Activated CD4-positive, alpha-beta T cell treated with anti-CD3 and anti-CD28 coated beads, Interleukin-10, Interleukin-2, amounts not matched to agents 100 ng/mL and 50 ng/mL, durations not matched to agents 16 hours and 8 hours (primary cell): ENCODE measurements at places on chromosomes 11 and 22.

DNA sequence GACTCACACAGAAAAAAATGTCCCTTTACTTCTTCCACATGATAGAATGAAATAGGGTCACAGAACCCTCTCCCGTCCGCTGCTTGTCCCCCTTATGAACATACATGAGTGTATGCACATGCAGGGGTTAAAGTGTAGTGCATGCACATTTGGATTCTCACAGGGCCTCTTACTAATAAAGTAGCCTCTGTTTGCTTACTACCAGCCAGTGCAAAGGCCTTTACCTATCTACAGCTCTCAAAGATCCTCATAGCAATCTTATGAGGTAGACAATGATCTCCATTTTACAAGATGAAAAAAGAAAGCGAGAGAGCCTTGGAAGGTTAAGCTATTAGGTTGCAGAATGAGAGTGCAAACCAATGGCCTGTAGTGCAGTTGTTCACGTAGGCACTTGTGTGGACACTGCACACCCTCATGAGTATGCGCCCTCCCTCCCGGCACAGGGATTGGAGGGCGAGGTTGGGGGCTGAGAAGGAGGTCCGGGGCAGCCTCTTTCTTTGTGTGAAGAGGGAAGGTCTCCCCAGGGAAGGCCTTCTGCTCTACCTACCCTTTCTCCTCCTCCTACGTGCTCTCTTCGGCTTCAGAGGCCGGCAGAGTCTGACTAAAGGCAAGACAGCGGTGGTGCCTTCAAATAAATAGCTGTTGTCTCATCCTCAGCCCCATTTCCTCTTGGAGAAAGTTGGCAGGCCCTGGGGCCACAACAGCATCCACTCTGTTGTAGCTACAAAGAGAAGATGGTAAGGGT lies 91.3 kb downstream of the CEP164 start:
- DNase-seq = no peak

DNA sequence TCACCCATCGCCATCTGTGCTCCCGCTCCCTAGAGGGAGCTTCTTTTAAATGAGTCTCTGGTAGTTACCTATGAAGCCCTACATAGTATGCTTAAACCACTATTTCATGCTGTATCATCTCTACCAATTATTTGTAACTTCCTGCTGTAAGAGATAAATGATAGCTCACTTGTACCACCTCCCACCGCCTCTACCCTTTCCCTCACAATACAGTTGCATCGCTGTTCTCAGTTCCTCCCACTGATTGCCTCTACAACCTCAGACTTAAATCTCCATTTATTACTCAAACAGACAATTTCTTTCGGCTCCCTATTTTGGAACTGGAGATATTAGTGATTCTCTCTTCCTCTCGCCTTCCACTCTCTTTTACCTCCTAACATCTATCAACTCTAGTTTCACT lies 222.9 kb upstream of the ZC3H12C start:
- no peak for DNase-seq

GRCh38 chr11:7591987-7592386 lies 78.2 kb downstream of the PPFIBP2 start:
- peak; percentile 12 for DNase-seq

GRCh38 chr11:99781074-99781473 lies 760.3 kb downstream of the CNTN5 start:
- DNase-seq = no peak

GRCh38 chr11:67276781-67277230 lies 10.5 kb downstream of the GRK2 start:
- peak; percentile 79 for DNase-seq
